ENCODE measurements at places on chromosomes 11 and 22.
A peak's percentile ranks its signal among the peaks of the same experiment; 100 is the strongest.

DNA sequence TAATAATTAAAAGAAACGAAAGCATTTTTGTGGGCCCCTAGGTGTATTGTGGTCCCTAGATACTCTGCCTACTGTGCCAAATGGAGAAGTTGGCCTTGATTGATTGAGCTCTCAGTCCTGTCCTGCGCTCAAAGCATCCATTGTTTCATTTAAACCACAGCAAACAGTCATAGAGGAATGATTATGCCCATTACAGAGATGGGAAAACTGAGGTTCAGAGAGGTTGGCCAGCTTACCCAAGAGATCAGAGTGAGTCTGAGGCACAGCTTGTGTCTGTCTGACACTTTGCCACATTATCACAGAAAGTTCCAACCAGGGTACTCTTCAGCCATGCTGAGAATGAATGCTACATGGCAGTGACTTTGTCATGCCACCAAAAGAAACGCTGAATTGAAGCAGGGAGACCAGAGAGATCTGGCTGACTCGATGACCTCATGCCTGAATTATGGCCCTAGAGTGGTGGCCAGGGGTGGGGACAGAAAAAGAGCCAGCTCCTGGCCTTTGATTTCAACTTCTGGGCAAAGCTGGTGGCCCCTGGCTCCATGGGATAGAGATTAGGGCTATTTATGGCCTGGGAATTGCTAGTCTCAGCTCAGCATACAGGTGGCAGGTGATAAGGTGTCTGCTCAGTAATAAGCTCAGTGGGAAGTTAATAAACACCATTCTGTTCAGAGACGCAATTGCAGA, 180.5 kb downstream of the MIAT start:
- no peak for DNase-seq

DNA sequence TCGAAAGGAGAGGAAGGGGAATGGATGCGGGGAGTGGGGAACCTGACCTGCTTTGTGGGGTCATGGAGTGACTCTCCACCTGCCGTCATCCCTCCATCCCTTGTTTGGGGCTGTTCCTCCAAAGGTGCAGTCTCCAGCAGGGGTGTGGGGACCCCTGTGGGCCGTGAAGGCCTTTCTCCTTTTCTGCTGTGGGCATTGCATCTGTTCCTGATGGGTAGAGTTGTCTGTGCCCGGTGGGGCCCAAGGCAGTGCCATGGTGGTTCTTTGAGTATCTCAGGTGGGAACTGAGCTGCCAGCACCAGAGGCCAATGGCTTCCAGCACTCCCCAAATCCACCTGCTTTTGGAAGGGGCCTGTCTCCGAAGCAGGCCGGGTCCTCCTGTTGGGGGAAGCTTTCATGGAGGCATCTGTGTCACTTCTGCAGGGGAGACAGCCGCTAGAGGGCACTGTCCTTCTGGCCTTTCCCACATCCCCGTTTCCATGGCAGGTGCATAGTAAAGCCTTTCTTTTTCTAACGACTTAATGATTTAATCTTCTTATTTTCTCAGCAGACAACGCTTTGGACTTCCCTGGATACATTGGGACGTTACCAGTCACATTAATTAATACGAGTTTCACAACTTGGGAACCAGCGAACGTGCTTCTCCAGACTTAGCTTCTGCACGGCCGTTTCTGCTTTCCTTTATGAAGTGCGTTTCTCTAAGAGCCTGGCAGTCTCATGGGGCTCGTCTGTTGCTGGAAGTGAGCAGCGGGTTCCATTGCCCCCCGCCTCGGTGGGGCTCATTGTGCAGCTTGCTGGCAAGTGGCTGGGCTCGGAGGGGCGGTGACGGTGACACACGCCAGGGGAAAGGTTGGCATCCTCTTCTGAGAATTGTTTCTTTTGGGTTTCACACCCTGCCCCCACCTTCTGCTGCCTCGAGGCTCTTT, 57.1 kb downstream of the PARVB start:
- DNase-seq, result peak; percentile 72

- DNase-seq, result no peak
Observed at GRCh38 chr22:22130953-22131608, 113.5 kb upstream of the VPREB1 start.

GRCh38 chr22:36162127-36163034, 1.8 kb upstream of the APOL3 start:
- no peak for DNase-seq

- peak; percentile 5 for DNase-seq
Observed at GRCh38 chr11:120744016-120744994, 232.8 kb downstream of the GRIK4 start.

DNA sequence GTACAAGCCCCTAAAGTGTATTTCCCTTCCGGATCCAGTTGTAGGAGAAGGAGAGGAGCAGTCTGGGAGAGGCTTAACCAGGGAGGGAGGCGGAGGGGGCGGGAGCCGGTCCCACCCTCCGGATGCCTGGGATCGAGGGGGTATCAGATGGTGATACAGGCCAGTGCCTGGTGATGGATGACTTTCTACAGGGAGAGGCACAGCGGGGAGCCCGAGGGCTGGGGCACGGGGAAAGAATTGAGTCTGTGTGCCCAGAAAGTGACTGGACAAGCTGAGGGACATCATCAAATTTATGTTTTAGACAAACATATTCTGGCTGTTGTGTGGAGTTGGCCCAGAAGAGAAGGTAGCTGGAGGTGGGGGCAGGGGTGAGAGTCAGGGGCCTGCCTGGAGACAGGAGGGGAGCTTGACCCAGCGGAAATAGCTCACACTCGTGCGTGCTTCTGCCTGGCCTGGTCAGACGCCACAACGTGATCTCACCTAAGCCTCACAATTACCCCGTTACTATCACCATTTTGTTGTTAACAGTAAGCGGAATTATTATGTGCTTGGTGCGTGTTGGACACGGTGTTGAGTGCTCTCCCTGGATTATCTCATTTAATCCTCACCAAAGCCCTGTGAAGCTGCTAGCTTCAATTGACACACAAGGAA, 42.4 kb downstream of the AMPD3 start:
- no peak for DNase-seq

All from ELR (cell line).